ENCODE measurements at places on chromosomes 16 and 17. TPM values are rescaled to one million over a fixed set of nuclear protein-coding genes. Genes with fewer than 3 reads are reported as not detected.

The KRT23 gene
- 9.6 TPM for total RNA-seq

The VMO1 gene
- not detected for total RNA-seq

The GNG13 gene
- total RNA-seq, result not detected

The CALB2 gene
- 3.1 TPM for total RNA-seq

The CACNG1 gene
- not detected for total RNA-seq

GRCh38 chr16:49833796-49834530 is 21.9 kb downstream of the ZNF423 start:
- no peaks in the 10 kb centered on the region for H3K36me3 ChIP-seq
- no peak overlapping the region for H3K4me3 ChIP-seq
- DNase-seq, result no peak

DNA sequence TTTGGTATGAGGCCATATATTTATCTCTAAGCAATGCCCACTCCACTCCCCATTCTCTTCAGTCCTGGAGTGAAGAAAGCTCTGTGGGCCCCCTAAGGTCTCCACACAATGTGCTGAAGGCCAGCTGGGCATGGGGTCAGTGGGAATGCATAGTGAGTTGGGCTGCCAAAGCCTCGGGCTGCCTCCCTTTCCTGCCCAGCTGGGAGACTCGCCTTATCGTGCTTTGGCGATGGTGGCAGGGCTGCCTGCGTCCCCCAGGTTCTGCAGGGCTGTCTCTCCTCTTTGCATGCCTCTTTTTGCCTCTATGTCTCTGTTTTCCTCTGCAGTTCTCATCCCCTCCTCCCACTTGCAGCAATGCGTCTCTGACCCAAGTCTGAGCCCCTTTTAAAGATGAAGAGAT is 116.5 kb downstream of the CYLD start:
- DNase-seq, result no peak
- H3K4me3 ChIP-seq, result no peak overlapping the region
- H3K36me3 ChIP-seq, result no peaks in the 10 kb centered on the region
- H3K4me1 ChIP-seq, result no peaks in the 10 kb centered on the region
- H3K27me3 ChIP-seq, result no peaks in the 10 kb centered on the region

DNA sequence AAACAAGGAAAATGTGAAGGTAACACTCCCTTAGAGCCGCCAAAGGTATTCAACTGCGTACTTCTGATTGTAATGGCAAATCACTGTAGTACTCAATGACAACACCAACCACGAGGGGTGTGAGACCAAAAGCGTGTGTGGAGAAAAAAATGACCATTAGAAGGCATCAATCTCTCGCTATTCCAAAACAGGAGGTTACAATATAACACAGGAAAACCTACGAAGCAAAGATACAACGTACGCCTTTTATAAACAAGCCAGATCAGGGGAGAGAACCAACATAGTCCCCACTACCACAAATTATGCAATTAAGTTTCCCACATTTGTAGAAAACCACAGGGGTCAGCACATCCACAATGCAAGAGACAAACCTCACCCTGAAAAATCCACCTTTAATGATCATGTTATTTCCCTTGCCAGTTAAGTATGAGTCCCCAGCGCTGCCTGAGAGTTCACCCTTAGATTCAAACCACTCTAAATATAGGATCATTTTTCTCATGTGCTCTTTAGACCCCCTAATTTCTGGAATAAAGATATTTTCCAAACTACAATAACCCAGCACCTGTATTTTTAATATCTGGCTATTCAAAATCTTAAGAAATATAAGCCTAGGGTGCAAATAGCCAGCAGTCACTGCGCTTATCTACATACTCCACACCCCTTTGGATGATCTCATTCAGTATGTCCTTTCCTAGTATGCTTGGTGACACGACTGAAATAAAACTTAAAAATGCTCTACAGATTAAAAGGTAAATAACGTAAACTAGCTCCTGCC is 12.4 kb downstream of the TEX14 start:
- H3K4me3 ChIP-seq, result no peak overlapping the region
- H3K4me1 ChIP-seq, result no peaks in the 10 kb centered on the region
- H3K27me3 ChIP-seq, result no peaks in the 10 kb centered on the region
- no peak overlapping the region for H3K27ac ChIP-seq
- no peaks in the 10 kb centered on the region for H3K36me3 ChIP-seq
- no peak for DNase-seq

- no peaks in the 10 kb centered on the region for H3K36me3 ChIP-seq
- H3K27me3 ChIP-seq, result no peaks in the 10 kb centered on the region
- no peak overlapping the region for H3K4me3 ChIP-seq
These were observed 30.5 kb downstream of the NSMCE1 start for GRCh38 chr16:27238016-27238587.

DNA sequence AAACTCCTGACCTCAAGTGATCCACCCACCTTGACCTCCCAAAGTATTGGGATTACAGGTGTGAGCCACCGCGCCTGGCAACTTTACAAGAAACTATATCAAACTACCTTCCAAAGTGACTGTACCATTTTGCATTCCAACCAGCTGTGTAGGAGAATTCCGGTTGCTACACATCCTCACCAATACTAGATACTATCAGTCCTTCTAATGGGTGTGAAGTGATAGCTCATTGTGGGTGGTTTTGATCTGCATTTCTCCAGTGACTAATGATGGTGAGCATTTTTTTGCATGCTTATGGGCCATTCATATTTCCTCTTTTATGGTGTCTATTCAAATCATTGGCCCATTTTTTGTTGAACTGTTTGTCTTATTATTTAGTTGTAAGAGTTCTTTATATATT is 37.7 kb downstream of the SCNN1B start:
- H3K27me3 ChIP-seq, result no peaks in the 10 kb centered on the region
- DNase-seq, result no peak
- H3K27ac ChIP-seq, result no peak overlapping the region

GRCh38 chr17:10357768-10358167 is 15.0 kb downstream of the MYH13 start:
- H3K27me3 ChIP-seq, result no peaks in the 10 kb centered on the region
- no peaks in the 10 kb centered on the region for H3K36me3 ChIP-seq
- no peak overlapping the region for H3K4me3 ChIP-seq
- no peak overlapping the region for H3K27ac ChIP-seq

- no peak overlapping the region for H3K27ac ChIP-seq
- H3K27me3 ChIP-seq, result no peaks in the 10 kb centered on the region
- H3K4me3 ChIP-seq, result no peak overlapping the region
These were observed 101.8 kb upstream of the TNRC6C start for GRCh38 chr17:77856551-77857305.

DNA sequence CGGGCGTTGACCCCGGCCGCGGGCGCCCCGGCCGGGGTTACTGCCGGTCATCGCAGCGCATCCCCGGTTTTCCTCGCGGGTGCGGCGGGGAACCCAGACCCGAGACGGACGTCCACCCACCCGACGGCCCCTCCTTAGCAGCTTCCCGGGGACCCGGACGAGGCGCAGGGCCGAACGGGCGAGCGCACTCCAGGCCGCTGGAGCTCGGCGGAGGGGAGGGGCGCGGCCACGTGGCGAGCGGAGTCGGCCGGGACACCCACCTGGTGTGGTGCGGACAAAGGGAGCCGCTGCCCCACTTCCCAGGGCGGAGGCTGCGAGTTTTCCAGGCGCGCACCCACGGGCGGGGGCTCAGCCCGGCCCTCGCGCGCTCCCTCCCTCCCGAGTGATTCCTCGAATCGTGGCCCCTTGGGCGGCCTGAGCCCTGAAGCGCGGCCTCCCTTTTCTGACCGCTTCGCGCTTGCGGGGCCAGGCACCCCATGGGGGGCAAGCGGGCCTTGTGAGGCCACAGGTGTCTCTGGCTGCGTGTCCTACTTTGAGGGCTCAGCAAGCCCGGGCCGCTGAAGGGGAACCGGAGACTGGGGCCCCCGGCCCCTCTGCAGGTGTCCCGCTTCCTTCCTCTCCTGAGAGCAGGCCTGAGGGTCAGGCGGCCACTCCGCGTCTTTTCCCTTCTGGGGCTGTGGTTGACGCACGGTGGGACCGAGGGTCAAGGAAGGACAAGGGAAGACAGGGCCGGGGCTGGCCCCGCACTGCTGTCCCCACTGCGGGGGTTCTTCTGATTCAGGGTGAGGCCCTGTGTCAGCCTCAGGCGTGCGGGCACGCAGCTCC is 1.1 kb upstream of the FASN start:
- no peak overlapping the region for H3K4me3 ChIP-seq
- peaks cover 64% of the 10 kb centered on the region for H3K4me1 ChIP-seq
- H3K36me3 ChIP-seq, result no peaks in the 10 kb centered on the region

DNA sequence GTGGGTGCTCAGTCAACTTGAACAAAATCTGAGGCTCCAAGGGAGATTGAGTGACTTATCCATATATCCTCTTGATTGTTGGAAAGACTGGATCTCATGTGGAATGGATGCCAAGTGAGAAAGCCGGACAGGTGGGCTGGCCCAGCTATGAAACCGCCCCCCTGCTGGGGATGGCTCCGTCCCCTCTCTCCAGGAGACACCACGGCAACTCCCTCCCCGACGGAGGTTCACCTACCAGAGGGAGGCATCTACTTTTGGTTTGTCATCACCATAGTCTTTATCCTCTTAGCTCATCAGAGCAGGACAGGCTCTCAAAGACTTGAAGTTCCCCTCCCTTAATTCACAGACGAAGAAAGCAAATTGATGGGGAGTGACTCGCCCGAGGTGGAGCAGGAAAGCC is 1.8 kb upstream of the ALG1 start:
- peaks cover 21% of the 10 kb centered on the region for H3K4me1 ChIP-seq
- H3K27ac ChIP-seq, result no peak overlapping the region
- DNase-seq, result no peak
- H3K36me3 ChIP-seq, result no peaks in the 10 kb centered on the region

DNA sequence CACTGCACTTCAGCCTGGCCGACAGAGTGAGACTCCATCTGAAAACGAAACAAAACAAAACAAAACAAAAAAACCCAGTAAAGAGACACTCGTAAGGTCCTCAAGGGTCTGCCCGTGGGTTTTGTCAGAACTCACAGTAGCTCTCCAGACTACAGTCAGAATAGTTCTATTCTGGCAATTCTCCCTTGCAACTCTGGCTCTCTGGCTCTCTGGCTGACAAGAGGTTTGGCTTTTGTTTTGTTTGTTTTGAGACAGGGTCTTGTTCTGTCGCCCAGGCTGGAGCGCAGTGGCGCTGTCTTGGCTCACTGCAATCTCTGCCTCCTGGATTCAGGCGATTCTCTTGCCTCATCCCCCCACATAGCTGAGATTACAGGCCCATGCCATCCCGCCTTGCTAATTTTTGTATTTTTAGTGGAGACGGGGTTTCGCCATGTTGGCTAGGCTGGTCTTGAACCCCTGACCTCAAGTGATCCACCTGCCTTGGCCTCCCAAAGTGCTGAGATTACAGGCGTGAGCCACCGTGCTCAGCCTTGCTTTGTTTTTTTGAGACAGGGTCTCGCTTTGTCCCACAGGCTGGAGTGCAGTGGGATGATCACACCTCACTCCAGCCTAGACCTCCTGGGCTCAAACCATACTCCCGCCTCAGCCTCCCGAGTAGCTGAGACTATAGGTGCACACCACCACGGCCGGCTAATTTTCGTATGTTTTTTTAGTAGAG is 20.5 kb upstream of the CHP2 start:
- no peaks in the 10 kb centered on the region for H3K36me3 ChIP-seq
- H3K27me3 ChIP-seq, result no peaks in the 10 kb centered on the region
- H3K4me3 ChIP-seq, result no peak overlapping the region

- no peaks in the 10 kb centered on the region for H3K27me3 ChIP-seq
- no peak overlapping the region for H3K27ac ChIP-seq
- no peak overlapping the region for H3K4me3 ChIP-seq
- no peaks in the 10 kb centered on the region for H3K4me1 ChIP-seq
- no peaks in the 10 kb centered on the region for H3K36me3 ChIP-seq
- DNase-seq, result peak; percentile 23
These were observed 30.1 kb downstream of the FZD2 start for GRCh38 chr17:44587339-44587738.

GRCh38 chr17:18226284-18226945 is 980 bp downstream of the LLGL1 start:
- peaks cover 14% of the 10 kb centered on the region for H3K4me1 ChIP-seq
- H3K36me3 ChIP-seq, result no peaks in the 10 kb centered on the region
- H3K27ac ChIP-seq, result no peak overlapping the region
- H3K4me3 ChIP-seq, result peak overlapping the region; percentile 21
- no peak for DNase-seq

GRCh38 chr16:10552998-10553491 is 27.4 kb downstream of the EMP2 start:
- H3K4me1 ChIP-seq, result no peaks in the 10 kb centered on the region
- no peaks in the 10 kb centered on the region for H3K36me3 ChIP-seq
- DNase-seq, result peak; percentile 18
- no peak overlapping the region for H3K27ac ChIP-seq

DNA sequence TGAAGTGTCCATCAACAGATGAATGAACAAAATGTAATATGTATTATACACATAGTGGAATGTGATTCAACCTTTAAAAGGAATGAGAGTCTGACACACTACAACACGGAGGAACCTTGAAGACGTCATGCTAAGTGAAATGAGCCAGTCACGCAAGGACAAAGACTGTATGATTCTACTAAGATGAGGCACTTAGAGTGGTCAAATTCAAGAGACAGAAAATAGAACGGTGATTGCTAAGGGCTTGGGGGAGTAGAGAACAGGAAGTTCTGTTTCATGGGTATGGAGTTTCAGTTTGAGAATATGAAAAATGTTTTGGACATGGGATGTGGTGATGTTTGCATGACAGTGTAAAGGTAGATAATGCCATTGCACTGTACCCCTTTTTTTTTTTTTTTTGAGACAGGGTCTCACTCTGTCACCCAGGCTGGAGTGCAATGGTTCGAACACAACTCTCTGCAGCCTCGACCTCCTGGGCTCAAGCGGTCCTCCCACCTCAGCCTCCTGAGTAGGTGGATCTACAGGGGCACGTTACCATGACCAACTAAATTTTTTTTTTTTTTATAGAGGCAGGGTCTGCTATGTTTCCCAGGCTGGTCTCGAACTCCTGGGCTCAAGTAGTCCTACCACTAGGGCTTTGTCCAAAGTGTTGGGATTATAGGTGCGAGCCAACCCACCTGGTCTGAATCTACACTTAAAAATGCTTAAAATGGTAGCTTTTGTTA is 2.9 kb upstream of the CCDC102A start:
- H3K36me3 ChIP-seq, result no peaks in the 10 kb centered on the region
- H3K4me1 ChIP-seq, result peaks cover 17% of the 10 kb centered on the region
- DNase-seq, result no peak
- H3K27me3 ChIP-seq, result no peaks in the 10 kb centered on the region
- no peak overlapping the region for H3K4me3 ChIP-seq

All from body of pancreas (tissue), 4 donors.